HCEC 1CT (cell line): ENCODE measurements at places on chromosomes 1 and 21.

DNA sequence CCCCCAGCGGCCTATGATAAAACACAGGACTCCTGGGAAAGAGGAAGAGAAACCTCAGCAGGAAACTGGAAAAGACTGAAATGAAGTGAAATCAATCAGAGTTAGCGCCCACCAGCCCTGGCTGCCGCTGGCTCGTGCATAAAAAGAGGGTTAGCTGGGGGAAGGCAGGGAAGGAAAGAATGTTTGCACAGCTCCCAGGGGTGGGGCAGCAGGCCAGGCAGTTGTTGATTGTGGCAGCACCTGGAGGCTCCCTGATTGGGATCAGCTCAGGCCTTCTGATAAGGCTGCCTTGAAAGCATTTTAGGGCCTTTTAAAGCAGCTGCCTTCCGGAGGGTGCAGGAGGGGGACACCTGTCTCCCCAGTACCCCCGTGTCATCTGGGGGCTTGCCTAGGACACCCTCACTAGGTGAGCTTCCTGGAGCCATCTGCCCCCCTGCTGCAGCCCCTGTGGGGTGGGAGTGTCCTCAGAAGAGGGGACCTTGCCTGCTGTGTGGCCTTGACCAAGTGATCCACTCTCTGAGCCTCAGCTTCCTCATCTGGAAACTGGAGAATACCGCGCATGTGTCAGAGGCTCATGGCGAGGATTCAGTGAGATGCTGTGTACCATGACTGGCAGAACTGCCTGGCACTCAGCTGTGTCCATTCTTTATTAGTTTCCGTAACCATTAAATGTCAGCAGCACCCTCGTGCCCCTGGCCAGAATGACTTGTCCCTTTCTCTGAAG, 6.6 kb downstream of the EPHB2 start:
- DNase-seq: no peak

DNA sequence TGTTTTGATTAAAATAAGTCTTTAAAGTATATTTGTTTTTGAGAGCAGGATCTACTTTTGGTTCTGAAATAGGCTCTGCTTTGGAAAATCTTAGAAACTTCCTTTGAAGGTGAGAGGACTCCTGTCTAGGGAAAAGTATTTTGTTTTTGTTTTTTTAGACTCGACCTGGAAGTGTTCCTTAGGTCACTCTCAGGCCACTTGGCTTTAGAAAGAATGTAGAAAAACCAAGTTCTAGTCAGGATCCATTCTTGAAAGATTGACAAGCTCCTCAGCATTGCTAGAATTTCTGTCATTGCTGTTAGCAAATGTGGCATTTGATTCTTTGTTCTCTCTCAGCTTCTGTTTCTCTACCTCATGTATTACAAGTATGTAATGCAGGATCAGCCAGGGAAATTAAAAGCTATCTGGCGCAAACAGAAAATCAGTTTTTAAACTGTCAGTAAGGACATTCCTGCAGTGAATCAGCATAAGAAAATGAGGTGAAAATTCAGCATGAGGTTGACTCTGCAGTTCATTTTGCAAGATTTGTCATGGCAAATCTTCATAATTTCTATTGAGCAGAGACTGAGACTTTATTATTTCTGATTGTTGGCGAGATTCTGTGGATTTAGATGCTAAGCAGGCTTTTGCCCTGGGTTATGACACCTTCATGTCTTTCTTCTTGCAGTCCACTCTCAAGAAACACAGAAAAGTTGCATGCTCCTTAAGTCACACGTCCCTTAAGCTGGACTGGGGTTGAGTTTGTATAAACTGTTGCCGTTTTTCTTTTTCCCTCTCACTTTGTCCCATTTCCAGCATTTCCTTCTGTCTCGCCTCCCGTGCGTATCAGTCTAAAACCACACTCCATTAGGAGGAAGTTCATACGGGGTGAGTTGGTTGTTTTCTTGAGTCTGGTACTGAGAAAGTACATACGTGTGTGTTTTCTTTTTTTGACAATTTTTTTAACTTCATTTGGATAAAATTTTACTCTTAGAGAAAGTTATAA, 12.6 kb downstream of the NTPCR start:
- DNase-seq: no peak

DNA sequence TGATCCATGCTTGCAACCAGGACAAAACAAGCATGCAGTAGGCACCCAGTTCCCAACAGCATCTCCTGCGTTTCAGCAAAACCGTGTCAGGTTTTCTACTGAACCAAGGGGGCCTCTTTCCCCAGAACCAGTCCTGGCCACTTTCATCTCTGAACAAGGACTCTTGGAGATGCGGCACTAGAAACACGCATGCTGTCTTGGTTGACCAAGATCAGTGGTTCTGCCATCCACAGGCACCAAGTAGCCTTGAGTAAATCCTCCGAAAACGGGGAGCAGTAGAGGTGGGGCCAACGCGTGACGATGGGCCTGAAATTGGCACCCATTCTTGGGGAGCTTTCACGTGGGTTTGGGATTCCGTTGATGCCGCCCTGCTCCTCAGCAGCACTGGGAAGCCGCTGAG, 62.5 kb upstream of the AJAP1 start:
- DNase-seq: no peak

DNA sequence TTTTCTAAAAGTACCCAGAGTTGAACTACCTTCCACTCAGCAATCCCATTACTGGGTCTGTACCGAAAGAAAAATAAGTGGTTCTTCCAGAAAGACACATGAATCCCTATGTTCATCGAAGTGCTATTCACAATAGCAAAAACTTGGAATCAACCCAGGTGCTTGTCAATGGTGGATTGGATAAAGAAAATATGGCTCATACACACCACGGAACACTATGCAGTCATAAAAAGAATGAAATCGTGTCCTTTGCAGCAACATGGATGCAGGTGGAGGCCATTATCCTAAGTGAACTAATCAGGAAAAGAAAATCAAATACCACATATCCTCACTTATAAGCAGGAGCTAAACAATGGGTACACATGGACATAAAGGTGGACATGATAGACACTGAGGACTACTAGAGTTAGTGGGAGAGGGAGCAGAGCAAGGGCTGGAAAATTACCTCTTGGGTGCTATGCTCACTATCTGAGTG, 32.9 kb upstream of the JUN start:
- no peak for DNase-seq

DNA sequence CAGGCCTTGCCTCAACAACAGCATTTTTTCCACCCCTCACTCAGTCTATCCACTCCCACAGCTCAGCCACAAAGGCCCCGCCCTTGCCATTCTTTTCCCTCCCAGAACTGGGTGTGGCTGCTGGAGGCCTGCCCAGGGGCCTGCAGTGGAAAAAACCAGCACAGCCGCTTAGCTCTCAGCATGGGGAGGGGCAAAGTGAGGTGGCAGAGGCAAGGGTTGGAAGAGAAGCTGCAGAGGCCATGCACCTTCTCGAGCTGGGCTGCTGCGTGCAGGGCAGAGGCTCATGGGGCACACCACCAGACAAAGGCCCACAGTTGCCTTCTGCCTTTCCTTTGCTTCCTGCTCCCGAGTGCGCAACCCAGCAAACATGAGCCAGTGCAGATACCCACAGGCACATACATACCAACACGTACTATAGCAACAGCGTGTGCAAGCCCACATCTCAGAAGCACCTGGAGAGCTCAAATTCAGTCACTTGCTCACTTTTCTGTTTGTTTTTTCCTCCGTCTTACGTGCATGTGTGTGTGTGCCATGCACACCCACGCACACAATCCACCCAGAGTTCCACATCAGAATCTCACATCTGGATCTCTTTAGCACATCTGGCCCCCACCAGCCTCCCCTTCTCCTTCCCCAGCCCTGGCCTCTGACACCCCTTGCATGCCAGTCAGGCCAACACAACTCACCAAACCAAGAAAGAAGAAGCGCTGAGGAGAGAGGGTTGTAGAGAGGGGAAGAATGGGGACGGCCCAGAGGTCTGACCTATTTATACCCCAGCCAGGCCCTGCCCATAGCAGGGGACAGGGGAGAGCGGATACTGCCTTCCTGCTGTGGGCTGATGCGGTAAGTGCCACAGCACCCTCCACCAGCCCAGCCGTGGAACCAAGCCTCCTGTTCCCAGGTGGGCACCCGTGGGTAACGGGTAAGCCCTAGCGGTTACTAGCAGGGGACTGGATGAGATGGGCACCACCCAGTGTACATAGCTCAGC, at the start of gene S100A4:
Gene S100A4, minus strand, starts transcription at position 740 of the 989 bp plus-strand sequence. CDS start 1,012 bp downstream, outside the sequence.
- peak; percentile 87 for DNase-seq

- no peak for DNase-seq
Observed at GRCh38 chr1:100325415-100326324, 26.6 kb upstream of the CDC14A start.

DNA sequence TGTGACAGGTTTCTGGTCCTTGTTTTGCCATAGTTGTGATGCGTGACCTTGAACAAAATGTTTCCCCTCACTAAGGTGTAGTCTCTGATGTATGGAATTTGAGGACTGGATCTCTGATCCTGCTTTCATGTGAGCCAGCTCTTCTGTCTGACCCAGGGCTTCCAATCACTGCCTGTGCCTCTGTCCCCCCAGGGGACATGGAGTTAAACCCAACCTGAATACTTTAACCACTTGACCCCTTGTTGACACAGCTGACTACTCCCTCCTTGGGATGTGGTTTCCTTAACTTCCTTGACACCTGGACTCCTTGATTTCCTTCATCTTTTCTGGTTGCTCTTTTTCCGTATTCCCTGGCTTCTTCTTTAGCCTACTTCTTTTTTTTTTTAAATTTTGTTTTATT, 36.0 kb upstream of the SSBP3 start:
- DNase-seq: no peak
